ENCODE measurements at places on chromosomes 7 and 10.

- DNase-seq = no peak
These were observed 52.4 kb downstream of the NPTX2 start for GRCh38 chr7:98669329-98670000.

- no peak for DNase-seq
These were observed 101.9 kb upstream of the PRSS58 start for GRCh38 chr7:142359694-142360279.

DNA sequence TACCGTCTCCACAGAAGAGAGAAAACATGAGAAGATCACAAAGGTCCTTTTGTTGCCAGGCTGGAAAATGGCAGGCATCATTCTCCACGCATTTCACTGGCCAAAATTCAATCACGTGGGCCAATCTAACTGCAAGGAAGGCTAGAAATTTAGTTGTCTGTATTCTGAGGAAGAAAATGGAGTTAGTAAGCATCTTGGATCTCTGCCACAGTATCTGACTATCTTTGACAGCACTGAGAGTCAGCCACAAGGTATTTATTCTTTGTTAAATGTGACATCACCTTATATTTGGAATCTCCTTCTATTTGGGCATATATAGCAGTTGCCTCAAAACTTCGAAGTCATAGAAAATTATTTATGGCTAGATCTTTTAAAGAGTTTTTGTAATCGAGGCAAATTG is 213.9 kb downstream of the NSUN6 start:
- no peak for DNase-seq

- DNase-seq = no peak
These were observed 330.4 kb upstream of the AOAH start for GRCh38 chr7:37054624-37055241.

- no peak for DNase-seq
These were observed 82.6 kb downstream of the ATE1 start for GRCh38 chr10:121845044-121845784.

DNA sequence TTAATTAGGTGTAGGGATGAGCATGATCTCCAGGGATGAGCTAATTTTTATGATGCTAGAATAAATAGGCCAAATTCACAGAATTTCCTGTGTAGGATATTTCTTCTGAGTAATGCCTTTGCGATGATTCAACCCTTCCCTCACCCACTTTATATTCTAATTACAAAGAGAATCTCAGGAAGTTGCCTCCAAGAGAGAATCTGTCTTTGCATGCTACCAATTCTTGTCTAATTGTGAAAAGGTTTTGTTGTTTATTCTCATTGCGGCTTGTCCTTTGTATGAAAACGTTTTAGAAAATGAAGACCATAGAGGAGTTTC is 6.3 kb downstream of the C7orf57 start:
- DNase-seq = no peak

- no peak for DNase-seq
These were observed 163.6 kb upstream of the PHYHIPL start for GRCh38 chr10:59012839-59013238.

DNA sequence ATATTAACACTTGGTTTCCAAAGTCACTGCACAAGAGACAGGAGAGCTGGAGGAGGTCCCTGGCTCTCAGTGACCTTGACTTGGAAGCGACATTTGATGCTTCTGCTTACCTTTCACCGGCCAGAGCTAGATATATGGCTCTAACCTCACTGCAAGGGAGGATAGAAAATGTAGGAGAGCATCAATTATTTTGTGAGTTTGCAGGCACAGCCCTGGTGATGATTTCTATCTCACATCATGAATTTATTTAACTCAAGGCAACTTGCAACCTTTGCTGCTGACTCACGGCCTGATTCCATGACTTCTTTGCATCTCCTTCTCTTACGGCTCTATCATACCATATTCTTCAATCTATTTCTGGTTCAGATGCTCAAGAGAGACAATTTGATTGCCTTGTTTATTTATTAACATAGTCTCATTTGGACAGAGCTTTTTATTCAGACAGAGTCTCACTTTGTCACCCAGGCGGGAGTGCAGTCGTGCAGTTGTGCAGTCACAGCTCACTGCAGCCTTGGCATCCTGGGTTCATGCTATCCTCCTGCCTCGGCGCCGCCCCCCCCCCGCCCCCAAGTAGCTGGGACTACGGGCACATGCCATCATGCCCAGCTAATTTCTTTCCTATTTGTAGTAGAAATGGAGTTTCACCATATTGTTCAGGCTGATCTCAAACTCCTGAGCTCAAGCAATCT is 196.0 kb downstream of the REEP3 start:
- DNase-seq = no peak

DNA sequence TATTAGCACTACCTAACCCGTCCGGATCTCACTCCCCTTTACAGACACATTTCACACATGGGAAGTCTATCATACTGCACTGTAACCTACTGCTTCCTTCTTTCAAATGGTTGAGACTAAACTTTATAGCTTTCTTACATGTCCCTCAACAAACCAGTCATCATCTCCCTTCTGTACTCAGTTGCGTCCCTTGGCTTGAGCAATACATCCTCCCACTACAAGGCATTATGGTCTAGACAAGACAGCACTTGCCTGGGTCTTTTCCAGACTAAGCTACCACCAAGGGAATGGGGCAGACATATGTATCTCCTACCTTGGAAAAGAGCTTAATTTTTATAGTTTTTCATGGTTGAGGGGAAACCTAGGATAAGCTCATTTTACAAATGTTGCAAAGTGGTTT is 575.2 kb downstream of the KCNMA1 start:
- no peak for DNase-seq

DNA sequence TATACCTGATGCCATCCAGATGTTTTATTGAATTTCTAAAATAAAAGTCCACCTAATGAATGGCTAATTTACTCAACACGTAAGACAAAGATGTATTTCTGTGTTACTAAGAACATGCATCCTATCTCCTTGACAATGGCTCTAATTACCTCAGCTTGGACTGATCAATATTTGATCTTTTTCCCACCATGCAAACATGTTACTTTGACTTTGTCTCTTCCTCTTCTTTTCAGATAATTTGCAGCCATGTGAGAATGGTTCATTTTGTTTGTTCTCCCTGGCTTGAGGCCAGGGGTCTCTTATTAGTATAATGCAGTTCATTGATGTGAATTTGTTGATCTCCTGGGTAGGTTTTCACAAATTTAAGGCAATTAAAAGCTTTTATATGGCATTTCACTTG is 302.1 kb downstream of the ADK start:
- DNase-seq = peak; percentile 36

- DNase-seq = no peak
These were observed 91.0 kb downstream of the ZMIZ1 start for GRCh38 chr10:79159785-79160184.

GRCh38 chr10:29987471-29987870 is 71.9 kb downstream of the JCAD start:
- no peak for DNase-seq

DNA sequence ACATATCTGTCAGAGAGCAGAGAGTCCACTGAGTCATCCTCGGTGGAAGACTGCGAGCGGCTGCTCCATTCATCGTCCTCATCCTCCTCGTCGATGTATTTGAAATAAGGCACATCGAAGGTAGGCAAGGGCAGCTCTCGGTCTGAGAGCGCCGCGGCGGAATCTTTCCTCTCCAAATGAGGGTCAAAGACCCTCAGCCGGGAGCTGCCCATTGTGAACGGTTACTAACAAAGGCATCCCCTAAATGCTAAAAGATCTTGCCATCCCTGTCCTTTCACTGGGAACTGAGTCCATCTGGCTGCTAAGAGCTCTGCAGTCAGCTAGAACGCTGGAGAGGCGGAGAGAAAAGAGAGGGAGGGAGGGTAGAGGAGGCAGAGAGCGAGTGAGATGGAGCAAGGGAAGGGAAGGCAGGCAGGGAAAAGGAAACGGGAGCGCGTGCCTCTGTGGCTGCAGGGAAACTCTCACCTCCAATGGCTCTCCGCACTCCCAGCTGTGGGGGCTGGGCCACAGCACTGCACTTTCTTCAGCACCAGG is 163.4 kb downstream of the RAPGEF5 start:
- peak; percentile 76 for DNase-seq

DNA sequence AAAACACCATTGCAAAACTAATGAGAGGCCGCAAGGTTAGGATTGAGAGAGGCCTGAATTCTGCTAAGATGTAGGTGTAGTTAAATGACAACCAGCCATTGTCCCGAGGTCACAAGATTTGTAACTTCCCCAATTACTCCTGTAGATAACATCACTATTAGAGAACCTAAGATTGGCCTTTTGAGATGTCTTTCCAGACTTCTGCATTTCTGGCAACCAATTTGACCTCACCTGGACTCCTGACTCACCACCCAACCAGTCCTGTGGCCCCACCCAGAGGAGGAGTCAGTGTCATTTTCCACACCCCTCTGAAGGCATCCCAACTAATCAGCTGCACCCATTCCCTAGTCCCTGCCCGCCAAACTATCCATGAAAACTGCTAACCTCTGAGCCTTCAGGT is 115.7 kb downstream of the PRKAG2 start:
- no peak for DNase-seq

DNA sequence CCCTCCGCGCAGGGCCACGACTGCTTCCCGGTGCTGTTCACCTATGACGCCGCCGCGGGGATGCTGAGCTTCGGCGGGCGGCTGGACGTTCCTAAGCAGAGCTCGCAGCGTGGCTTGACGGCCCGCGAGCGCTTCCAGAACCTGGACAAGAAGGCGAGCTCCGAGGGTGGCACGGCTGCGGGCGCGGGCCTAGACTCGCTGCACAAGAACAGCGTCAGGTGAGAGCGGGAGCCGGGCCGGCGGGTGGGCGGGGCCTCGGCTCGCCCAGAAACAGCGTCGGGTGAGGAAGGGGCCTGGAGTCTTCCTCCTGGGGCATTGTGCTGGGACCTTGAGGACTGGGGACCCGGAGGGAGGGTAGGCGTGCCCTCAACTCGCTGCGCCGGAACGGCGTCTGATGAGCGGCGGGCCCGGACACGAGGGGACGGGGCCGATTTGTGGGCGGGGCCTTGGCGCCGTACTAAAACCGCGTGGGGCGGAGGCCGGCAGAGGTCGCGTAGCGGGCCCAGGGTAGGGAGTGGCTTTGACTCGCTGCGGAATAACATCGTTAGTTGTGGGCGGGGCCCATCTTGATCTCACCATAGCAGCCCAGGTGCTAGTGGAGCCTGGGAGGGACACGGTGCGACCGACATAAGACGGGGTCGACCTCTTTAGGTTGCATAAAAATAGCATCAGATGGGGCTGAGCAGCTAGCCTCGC is 15.6 kb downstream of the PDAP1 start:
- peak; percentile 87 for DNase-seq

- no peak for DNase-seq
These were observed 2.7 kb downstream of the SNX13 start for GRCh38 chr7:17937506-17938120.

- no peak for DNase-seq
These were observed 297.9 kb upstream of the ETV1 start for GRCh38 chr7:14287398-14287797.

DNA sequence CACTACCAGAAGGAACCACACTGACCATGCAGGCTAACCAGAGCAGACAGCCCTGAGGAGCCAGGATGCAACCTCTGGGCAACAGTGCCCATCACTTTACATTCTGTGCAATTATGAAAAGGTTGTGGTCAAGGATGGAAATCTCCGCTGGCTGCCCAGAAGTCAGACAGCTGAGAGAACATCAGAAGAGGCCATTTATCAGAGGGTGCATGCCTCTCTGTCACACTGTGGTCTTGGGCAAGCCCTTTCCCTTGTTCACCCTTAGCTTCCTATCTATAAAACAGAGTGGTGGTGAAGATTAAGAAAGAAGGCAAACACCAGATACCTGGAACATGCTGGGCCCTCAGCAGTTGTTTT is 120.7 kb upstream of the GDF10 start:
- DNase-seq = no peak

- no peak for DNase-seq
These were observed 5.6 kb downstream of the BTBD16 start for GRCh38 chr10:122276611-122277208.

DNA sequence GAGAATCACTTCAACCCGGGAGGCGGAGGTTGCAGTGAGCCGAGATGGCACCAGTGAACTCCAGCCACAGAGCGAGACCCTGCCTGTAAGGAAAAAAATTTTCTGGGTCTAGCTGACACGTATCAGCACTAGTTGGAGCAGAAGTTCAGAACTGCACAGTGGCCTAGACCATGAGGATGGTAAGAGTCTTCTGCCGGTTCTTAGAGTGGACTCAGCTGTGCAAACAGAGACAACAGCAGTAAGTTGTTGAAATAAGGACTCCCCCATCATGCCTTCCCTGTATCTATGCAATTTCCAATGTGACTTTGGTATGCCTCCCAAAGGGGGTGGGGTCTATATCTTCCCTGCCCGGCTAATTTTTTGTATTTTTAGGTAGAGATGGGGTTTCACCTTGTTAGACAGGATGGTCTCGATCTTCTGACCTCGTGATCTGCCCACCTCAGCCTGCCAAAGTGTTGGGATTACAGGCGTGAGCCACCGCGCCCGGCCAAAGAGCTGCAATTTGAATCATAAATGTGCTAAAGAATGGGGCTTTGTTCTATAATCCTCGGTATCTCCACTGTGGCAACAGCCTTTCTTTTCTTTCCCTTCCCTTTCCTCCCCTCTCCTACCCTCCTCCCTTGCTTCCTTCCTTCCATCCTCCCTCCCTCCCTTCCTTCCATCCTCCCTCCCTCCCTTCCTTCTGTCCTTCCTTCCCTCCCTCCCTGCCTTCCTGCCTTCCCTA is 14.5 kb upstream of the RNF216 start:
- DNase-seq = no peak

- DNase-seq = no peak
These were observed 125.4 kb downstream of the JAZF1 start for GRCh38 chr7:28055161-28055544.

GRCh38 chr10:46539596-46540411 is 16.7 kb downstream of the GPRIN2 start:
- no peak for DNase-seq

DNA sequence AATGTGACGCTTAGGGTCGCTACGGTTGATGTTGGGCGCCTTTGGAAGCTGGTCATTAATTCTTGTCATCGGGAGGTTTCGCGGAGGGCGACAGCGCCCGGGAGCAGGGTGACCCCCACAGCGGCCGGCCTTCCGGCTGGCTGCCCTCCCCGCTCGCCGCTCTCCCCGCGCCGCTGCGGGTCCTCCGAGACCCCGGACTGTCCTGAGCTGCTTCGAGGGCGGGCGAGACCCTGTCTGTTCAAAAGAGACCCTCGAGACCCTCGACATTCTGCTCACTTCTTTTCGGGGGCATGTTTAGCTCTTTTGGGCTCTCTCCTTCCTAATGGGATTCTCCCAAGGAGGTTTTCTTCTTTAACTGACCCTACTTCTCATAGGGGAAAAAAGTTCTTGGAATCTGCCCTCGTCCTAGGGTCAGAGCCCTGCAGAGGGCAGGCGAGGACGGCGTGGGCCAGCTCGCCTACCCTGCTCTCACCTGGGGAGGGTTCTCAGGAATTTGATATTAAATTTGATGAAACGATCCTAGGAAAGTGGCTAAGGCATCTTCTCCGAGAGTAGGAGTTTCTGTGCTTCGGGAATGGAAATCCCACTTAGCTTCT is 257.0 kb downstream of the OTUD1 start:
- no peak for DNase-seq

- no peak for DNase-seq
These were observed 9.4 kb upstream of the HK1 start for GRCh38 chr10:69268761-69269416.
